NCI-H1105 (cell line): ENCODE measurements at places on chromosomes 6 and 20.

GRCh38 chr6:50437901-50438300 lies 275.4 kb upstream of the TFAP2D start:
- no peak for DNase-seq

GRCh38 chr6:106858653-106859092 lies 115.9 kb downstream of the CD24 start:
- DNase-seq, result no peak

DNA sequence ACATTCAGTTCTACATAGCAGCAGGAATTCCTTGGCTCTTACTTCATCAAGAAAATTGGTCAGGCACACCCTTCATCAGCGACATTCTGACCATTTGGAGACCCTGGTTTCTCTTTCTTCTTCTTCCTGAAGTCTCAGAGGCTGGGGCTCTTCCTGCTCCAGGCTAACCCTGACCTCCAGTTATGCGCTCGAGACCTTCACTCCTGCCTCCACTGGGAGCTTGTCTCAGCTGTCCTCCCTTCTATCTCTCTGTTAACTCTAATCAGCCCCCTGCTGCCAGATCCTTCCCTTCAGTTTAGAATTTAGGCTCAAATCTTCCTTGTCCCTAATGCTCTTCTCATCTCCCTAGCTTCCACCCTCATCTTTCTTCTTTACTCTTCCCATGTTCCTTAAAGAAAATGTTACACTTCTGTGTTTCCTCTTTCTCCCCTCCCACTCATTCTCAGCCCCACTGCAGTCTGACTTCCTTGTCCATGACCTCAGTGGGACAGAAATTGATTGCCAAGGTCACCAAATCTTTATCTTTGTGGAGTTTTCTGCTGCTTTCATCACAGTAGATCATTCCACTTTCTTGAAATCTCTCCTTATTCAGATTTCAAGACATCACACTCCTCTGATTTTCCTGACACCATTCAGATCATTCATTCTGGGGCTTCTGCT lies 8.4 kb upstream of the HLA-DOA start:
- no peak for DNase-seq

DNA sequence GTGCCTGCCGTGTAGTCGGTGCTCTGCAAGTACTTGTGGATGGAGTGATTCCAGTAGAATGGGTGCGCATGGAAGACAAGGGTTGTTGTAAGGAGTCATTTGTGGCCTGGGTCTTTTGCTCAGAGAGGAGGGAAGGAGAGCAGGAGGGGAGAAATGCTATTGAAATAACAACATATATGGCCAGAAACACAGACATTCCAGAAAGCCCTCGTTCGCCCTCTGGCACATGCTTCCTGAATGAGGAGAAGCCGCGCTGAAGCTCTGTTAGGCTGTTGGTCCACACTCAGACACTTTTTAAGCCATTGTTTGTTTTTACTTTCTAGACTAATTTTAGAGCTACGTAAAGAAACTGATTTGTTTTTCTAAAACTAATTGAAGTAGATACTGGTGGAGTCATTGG lies 107.4 kb downstream of the RPP40 start:
- DNase-seq, result no peak

DNA sequence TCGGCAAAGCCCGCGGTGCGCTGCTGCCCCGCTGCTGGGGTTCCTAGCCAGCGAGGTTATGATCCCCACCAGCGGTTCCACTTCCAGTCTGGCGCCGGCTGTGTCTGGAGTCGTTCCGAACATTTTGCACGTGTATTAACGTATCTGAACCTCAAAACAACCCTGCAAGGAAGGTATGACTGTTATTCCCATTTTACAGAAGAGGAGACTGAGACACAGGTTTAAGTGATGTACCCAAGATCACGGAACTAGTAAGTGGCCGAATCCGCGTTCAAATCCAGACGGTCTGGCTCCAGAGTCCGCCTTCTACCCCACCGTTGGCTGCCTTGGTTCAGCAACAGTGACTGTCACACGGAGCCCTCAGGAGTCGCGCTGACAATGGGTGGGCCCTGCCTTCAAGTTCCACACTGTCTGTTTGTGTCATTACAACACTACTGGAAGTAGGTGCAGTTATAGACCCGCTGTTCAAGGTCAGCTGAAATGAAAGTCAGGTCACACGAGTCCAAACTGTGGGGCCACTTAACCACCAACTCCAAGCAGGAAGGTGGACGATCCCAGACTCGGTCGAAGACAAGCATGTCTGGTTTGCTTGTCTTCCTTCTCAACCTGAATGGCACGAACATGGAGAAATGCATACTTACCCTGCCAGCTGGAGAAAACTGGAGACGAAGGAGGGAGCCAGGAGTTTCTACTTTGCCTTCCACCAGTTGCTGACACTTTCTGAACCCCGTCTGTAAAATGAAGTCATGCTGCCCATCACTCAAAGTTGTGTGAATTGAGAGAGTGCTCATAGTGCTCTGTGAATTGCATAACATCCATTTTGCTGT lies 803 bp upstream of the SRXN1 start:
- DNase-seq, result no peak

DNA sequence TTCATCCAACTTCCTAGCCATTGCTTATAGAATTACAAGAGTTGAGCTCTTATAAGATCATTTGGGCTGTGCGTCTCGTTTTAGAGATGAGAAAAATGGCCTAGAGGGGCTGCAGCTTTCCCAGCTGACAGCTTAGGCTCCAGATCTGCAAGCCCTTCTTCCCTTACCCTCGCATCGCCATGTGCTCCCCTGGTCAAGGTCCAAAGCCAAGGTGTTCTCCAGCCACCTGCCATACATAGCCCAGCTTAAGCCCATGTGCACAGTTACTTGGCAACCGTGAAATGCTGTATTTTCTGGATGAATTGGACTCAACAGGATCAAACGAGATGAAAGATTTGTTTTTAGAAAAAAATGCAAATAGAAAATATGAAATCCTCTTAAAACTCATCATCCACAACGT lies 7.9 kb downstream of the MAP3K4 start:
- DNase-seq, result no peak
